Fibroblast of skin of abdomen (primary cell): ENCODE measurements at places on chromosomes 16 and 17.
A peak's percentile ranks its signal among the peaks of the same experiment; 100 is the strongest.

DNA sequence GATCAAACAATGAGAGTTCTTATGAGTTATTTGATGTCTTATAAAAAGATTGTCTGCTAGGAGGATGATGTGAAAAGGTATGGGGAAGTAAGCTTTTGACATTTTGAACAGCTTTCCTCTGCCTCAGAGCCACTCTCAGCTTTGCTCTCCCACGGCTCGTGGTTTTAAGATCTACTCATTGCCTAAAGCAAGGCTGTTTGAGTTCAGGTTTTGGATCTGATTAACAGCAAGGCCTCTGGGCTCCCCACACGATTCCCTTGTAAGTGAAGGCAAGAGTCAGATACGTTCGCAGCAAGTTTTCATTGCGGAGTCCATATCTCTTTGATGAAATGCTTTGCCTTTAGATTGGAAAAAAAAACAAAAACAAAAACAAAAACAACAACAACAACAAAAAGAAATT lies 515.0 kb upstream of the SALL1 start:
- peak; percentile 37 for DNase-seq

DNA sequence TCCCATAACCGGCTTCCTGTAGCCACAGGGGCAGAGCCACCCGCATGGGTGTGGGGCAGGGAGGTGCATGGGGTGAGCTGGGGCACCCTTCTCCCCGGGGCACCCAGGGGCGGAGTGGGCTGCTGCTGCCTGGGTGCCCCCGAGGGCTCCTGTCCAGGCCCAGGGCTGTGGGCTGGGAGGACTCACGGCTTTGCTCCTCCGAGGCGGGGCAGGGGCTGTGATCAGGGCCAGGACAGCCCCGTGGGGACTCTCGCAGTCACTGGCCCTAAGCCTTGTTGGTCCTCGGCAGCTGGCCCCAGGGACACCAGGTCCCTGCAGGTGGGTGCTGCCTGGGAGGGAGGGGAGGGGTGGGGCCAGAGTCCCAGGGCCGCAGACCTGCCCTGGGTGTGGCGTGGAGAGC lies 19.7 kb downstream of the CACNA1H start:
- DNase-seq = no peak

DNA sequence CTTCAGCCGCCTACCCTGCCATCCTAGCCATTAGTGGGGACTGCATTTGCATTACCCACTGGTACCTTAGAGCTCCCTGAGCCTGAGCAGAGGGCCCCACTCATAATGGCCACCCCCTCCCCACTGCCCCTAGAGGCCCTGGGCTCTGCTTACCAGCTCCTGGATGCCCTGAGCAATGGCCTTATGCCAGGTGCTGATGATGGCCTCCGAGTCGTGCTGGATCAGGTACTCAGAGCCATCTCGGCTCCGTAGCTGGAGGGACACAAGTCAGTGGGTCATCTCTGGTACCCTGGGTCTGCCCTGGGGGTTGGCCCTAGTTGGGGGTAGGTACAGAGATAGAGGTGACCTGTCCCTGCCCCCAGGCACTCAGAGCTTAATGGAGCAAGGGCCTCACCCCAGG lies 34.9 kb downstream of the ARHGAP27 start:
- DNase-seq = no peak

DNA sequence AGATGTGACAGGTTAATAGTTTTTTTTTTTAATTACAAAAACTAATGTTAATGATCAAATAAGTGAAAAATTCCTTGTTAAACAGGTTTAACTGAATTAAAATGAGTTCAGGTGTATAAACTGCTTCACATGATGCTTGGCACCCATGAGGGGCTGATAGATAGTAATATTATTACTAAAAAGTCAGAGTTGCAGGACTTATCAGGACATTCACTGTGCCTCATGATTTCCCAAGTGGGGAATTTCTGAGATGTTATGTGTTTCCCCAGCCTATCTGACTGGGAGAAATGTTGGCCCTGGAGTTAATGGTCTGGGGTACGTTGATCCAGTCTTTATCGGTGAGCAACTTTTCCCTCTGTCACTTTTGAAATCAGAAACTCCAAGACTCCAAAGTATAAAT lies 102.1 kb downstream of the PLCG2 start:
- no peak for DNase-seq

- DNase-seq = no peak
These were observed 12.7 kb downstream of the SCGB1C2 start for GRCh38 chr17:149897-150584.

DNA sequence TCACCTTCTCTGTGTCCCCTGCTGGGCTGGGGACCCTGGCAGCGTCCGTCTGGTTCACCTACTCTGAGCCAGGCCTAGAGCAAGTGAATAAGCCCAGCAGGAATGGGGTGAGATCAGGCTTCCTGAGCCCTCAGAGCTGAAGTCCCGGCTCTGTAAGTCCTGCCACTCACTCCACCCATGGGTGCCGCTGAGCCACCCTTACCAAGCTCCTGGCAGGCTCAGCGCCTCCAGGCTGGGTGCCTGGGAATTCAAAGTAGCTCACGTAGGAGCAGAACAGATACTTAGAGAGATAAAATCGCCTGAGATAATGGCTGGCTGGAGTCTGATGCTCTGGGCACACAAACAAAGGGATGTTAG lies 9.8 kb upstream of the LASP1NB start:
- DNase-seq = no peak

DNA sequence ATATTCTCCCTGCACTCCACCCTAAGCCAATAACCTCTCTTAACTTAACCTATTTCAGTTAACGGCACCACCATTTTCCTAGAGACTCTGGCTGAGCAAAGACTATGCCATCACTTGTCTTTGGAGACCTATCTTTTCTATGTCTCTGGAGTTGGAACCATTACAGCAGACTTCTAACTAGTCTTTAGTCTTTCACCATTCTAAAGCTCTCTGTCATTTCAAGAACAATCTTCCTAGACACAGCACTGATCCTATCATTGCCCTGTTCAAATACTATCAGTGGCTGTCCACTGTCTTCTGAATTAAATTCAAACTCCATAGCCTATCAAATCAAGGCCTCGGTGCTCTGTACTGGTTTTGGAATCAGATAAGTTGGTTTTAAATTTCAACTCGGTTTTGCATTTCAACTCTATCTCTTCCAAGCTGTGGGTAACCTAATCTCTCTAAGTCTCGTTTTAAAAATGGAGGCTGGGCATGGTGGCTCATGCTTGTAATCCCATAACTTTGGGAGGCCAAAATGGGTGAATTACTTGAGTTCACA lies 31.9 kb downstream of the RNF43 start:
- no peak for DNase-seq

DNA sequence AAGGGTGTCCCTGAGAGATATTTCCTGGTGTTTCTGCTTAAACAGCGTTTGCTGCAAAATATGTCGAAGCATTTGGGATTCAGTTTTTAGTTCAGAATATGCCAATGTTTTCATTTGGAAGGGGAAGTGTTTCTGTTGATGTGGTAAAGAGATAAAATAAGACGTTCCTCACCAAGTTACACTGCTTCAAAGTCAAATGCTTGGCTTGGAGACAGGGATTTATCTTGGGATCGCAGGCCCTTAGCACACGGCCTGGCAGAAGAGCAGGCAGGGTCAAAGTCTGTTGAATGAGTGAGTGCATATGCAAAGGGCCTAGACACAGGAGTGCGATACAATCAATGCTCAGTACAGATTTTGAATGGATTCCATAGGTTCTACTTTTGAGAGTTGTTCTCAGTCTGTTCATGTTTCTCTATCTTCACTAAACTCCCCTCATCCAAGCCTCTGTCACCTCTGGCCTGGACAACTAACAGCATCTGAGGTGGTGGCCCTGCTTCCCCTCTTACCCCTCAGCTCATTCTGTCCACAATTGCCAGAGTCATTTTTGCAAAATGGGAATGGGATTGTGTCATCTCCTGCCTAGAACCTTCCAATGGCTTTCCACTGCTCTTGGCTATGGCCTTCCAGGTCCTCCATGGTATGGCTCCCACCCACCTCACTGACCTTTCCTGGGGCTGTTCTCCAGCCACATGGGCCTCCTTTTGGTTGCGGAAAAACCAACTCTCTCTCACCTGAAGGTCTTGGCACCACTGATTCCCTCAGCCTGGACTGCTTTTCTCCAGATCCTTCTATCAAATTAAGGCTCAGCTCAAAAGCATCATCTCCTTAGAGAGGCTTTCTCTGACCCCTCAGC lies 3.2 kb downstream of the DEXI start:
- DNase-seq = no peak

- DNase-seq = peak; percentile 43
These were observed 740 bp upstream of the ATP6V0D1 start for GRCh38 chr16:67481561-67482232.

DNA sequence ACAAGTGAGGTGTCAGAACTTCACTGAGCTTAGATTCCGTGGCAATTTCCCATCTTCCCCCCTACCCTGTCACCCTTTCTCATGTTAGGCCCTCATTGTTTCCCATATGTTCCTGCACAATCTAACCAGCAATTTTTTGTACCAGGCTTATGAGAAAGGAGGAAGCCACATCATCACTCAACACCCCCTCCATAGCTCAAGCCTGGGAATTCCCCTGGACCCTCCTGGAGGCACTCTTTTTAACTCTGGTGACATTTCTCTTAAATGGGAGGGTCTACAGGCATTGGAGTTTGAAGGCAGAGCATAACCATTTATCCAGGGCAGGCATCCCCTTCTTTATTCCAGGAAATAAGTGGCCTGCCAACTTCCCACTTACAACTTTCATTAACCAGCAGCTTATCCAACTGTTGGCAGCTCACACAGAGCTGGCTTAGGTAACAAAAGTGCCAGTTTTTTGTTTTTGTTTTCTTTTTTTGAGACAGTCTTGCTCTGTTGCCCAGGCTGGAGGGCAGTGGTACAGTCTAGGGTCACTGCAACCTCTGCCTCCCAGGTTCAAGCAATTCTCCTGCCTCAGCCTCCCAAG lies 10.4 kb upstream of the GLG1 start:
- DNase-seq = no peak

GRCh38 chr17:49397586-49397985 lies 17.1 kb downstream of the PHB1 start:
- no peak for DNase-seq

DNA sequence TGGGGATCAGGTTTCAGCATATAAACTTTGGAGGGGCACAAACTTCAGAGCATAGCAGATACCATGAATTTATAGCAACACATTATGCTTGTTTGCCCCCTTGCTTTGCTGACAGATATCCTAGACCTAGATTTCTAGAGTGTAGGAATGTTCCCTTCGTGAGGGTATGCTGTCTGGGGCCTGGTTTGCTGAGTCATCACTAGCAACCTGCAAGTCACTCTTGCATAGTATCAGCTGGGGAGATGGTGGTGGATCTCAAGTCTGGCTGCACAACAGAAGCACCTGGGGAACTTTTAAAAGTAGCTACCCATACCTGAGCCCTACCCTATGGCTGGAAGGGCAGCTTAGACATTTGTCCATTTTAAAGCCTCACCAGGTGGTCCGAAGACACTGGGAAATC lies 22.3 kb upstream of the HSBP1 start:
- DNase-seq = peak; percentile 10

DNA sequence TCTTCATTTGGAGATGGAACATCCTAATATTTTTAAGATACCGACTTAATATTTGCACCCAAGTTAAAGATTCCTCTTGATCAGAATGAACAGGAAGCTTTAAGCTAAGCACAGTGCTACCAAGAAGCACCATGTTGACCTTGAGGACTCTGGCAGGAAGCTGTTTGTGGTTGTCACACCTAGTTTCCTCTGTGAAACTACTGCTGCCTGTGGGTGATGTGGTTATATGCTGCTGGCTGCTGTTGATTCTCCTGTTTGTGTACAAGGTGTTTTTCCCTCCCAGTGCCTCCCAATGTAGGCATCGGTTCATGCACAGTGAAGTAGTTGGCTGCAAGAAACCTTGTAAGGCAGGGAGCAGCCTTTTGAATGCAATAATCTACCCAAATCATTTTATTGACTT lies 23.4 kb downstream of the RBL2 start:
- DNase-seq = no peak

- peak; percentile 12 for DNase-seq
These were observed 460 bp downstream of the ELOB start for GRCh38 chr16:2776500-2777139.

DNA sequence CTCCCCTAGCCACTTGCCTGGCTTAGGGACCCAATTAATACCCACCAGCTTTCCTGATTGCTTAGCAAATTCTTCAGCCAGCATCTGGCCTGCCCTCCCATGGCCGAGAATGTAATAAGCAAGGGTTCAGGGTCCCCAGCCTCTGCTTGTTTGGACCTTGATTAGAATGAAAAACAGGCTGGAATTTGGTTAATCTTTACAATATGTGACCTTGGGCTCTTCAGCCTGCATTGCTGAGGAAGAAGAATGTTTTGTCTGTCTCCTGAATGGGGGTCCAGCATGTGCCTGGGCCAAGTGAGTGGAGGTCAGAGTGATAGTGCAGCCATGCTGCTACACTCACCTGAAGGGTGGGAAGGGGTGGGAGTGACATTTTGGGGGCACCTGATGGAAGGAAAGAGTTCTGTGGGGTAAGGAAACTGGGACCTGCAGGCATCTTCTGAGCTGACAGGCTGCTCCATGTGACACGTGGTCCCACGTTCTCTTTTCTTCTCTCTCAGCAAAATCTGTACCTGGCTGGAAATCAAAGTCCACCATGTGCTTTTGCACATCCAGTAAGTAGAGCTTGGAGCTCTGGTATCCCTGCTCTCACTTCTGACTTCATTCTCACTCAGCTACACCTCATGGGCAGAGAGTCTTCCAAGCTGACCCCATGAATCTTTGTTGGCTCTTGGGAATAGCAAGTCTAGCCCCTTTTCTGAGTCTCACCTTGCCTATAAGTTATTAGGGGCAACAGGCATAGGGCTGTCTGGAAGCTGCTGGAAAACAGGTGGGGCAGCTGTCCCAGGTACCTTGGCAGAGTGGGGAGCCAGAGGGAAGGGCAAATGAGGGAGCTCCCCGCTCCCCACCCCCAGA lies 5.3 kb downstream of the TMEM106A start:
- DNase-seq = no peak

- no peak for DNase-seq
These were observed 13.9 kb upstream of the GINS3 start for GRCh38 chr16:58378401-58378800.

- no peak for DNase-seq
These were observed 14.9 kb downstream of the MYBBP1A start for GRCh38 chr17:4540224-4540651.

DNA sequence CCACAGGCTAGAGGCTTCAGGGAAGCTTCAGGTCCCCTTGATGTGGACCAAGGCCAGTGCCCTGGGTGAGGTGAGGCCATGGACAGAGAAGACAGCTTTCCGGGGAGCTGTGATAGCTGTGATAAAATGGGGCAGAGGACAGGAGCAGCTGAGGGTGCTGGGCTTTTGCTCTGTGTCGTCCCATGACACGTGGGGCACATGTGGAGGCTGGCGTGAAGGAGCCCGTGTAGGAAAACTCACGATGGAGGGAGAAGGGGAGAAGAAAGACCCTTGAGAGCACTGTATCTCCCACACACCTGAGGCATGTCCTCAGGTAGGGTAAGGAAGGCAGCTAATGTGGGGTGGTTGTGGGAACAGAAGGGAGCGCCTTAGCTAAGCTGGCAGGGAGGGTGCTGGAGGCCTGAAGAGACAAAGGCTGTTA lies 21.3 kb downstream of the B9D1 start:
- no peak for DNase-seq
